ENCODE measurements at places on chromosomes 4 and X.
A peak's percentile ranks its signal among the peaks of the same experiment; 100 is the strongest.

DNA sequence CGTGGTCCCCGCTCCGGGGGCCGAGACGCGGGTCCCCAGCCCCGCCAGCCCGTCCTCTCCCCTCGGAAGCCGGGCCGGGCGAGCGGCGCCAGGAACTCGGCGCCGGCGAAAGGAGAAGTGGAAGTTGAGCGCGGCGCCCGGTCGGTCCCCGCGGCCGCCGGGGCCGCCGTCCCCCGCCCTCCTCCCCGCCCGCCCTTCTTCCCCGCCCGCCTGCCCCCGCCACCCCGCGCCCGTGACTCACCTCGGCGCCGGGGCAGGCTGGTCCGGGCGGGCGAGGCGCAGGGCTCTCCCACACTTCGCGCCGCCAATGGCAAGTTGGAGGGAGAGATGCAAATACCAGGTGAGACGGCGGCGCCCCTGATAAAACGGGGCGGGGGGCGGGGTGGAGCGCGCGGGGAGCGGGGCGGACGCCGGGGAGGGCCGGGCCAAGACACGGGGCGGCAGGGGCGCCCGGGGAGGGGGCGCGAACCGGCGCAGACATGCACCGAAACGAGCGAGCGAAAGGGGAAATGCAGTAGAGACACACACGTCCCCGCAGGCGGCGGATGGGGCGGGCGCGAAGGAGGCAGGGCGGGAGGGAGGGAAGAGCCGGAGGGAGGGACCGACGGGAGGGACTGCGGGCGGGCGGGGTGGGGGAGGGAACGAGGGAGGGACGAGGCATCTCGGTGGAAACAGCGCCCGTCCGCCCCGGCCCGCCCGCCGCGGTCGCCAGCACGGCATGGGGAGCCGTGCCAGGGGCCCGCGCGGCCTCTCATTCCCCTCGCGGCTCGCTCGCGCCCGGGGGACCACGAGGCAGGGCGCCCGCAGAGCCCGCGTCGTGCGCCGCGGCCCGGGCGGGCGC lies at the start of gene ELF4:
TSS of gene ELF4 (minus strand) at position 119 of the 841 bp plus-strand sequence. CDS start 29,167 bp downstream, outside the sequence.
- peak; percentile 85 for DNase-seq

DNA sequence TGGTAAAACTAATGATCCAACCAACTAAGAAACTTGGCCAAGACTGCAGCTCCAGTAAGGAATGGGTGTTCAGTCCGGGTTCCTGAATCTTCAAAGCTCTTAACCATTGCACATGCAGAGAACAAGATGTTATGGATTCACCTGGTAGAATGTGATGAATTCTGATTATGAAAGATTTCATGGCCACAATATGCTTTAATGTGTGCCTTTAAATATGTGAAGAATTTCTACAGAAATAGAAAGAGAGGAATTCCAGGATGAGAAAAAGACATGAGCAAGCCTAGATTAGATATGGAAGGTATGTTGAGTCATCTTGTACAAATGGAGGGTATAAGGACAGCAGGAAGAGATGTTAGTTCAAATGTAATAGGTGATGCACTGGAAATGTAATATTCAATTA lies 472.2 kb upstream of the TENM3 start:
- no peak for DNase-seq

DNA sequence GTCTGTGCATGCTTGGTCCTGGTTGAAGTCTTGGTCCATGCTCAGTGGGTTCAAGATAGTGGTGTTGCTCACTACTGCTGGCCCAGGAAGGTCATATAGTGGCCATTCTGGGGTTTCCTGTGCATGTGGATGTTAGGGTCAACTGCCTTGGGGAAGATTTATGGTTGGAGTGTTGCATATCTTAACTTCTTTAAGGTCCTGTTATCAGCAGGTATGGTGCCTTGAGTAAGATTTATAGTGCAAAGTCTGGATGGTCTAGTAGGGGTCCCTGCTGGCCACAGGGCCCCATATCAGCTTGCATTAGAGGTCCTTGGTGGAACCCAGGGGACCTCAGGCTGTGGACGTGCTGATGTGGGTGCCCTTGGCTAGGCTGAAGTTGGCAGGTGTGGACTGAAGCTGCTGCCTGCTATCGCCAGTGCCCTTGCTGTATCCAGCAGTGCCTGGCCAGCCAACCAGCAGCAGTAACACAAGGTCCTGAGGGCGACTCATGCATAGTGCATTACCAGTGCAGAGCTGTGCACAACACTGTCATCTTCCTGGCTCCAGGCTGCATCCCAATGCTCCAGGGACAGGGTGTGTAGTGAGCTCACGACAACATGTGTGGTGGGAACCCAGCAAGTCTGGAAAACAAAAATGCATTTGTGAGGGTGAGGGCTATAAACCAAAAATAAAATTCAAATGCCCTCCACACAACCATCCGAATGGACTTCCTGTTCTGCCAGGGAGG lies 61.0 kb downstream of the BEX3 start:
- DNase-seq = no peak

DNA sequence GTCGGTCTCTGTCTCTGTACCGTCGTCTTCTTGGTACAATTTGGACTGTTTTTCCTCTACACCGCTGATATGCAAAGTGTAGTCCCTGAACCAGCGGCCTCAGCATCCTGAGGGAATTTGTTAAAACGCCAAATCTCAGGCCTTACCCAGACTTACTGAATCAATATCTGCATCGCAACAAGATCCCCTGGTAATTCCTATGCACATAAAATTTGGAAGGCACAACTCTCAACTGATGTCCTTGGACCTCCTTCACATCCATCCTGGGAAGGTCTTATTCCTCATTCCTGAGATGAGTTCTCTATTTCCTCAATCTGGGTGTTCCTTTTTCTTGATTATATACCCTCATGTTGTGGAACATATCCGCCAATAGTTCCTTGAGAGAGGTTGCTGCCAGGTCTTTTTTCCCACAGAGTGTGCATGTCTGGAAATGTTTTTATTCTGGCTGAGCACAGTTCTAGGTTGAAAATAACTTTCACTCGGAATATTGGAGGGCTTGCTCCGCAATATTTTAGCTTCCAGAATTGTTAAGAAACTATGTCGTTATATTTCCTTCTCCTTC lies 738 bp upstream of the HPF1 start:
- DNase-seq = no peak

GRCh38 chr4:54226404-54227255 lies 2.5 kb upstream of the PDGFRA start:
- DNase-seq = no peak

- no peak for DNase-seq
Observed at GRCh38 chr4:76535603-76536372, 100.8 kb downstream of the SHROOM3 start.

DNA sequence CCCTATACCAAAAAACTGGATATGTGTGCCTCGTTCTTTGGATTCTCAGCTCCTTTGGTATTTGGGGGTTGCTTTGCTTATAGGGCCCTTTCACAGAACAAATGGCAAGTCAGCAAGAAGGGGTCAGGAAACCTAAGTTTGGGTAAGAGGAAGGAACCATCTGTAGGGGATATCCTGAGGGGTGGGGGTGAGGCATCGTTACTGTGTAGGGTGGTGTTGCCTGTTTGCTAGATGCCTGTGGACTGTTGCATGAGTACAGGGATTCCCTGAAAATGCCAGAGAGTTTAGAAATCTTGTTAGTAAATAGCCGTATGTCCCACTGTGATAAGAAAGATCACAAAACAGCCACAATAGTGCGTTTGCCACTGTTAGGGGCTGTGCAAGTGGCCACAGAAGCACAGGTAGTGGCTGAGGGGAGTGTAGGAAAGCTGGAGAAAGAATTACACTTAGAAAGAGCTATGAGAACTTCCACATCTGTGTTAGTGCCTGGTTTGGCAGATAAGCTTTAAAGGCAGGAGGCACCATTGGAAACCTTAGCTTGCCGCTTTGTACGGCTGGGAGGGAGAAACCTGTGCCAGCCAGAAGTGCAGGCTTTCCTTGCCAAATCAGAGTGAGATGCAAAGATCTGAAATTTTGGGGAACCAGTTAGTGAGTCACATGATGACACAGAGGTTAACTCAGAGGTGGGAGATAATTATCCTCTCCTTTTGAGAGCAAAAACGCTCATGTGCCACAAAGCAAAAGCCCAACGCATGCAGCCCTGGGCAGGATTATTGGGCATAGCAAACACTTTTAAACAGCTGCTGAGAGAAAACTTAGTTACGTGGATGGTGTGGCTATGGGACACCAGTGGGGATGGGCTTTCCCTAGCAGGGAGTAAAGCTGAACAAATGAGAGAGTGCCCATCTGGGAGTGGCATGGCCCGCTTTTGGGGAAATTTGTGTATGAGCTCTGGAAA lies 343.7 kb downstream of the ARAP2 start:
- DNase-seq = no peak

- DNase-seq = no peak
Observed at GRCh38 chr4:153228512-153229140, 24.4 kb downstream of the TRIM2 start.

DNA sequence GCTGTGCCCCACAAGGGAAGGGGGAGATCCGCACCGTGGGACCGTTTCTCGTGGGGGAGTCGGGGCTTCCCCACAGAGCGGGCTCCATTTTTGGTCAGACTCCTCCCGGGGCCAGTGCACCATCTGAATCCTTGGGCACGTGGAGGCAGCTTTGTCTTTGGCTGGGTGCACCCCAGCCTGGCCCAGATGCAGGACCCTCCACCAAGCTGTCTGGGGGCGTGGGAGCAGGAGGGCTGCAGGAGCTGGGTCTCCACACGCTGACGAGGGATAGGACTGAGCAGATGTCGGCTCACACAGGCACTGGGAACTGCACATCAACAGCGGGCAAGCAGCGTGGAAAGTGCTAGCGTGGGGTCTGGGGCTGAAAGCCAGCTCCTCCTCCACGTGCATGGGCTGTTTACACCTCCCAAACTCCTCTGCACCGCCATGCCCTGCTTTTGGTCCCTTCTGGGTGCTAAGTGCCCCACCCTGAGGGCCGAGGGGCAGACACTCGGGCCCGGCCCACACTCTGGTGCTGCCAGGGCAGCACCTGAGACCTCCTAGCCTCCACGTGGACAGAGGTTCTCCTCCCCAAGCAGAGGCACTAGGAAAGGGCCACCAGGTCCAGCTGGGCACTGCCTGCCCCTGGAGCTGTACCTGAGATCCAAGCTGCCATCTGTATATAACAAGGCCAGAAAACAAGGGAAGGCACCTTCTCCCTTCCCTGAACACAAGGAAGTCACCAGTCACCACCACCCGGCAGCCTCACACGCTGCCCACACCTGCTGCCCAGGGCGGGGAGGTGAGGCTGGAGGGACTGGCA lies 13.8 kb downstream of the DGKQ start:
- no peak for DNase-seq

DNA sequence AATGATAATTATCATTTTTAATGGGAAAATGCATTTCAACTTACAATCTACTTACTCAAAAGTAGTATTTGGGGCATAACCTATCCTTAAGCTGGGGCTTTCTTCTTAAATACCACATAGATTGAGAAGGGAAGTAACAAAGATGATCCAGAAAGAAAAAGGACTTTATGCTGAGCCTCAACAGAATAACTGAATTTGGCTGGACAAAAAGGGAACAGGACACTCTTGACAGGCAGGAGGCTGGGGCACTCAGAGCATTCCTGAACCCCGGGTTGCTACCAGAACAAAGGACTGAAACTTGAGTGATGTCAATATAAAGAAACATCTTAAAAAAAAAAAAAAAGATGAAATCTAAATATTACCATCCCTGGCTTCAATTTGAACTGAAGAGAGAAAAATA lies 23.9 kb downstream of the RELL1 start:
- no peak for DNase-seq

DNA sequence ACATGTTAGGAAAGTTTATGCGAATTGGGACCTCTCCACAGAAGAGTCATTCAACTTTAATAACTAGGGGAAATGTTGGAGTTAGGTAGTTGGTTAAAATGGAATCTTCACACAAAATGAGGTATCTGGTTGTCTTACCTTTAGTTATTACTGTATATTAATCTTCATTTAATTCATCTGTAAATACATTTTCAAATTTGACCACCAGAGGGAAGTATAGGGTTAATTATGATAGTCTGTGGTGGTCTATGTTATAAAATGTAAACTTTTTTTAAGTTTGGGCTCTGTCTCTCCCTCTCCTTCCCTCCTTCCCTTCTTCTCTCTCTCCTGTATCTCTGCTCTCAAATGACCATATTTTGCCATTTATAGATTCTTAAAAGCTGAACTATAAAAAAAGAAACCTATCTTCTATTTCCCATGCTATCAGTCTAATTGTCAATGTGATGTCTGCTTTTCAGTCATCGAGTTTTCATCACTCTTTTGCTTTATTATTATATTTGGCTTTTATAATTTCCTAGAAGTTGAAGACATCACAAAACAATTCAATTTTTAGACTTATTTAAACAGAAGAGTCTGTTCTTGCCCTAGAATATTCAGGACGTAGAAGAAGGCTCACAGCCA lies 49.8 kb downstream of the TMEM144 start:
- DNase-seq = peak; percentile 33

GRCh38 chrX:10636337-10636736 lies 16.0 kb upstream of the MID1 start:
- peak; percentile 9 for DNase-seq

- DNase-seq = no peak
Observed at GRCh38 chrX:13473442-13474163, 95.8 kb upstream of the EGFL6 start.

DNA sequence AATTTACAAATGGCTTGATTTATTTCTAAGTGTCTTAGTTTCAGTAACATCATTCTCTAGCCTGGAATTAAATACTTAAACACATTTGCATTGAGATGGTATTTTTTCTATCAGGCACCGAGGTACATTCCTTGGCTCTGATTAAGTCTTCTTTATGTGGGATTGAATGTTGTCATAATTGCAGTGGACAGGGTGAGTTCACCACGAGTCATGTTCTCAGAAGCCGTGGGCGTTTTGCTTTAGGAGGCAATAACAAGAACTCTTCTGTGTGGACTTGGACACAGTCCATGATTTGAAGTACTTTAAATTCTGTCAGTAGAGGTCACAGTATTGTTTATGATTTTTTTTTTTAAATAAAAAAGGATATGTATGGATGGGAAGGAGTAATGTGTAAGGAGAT lies 57.1 kb upstream of the EFHC2 start:
- DNase-seq = peak; percentile 51

DNA sequence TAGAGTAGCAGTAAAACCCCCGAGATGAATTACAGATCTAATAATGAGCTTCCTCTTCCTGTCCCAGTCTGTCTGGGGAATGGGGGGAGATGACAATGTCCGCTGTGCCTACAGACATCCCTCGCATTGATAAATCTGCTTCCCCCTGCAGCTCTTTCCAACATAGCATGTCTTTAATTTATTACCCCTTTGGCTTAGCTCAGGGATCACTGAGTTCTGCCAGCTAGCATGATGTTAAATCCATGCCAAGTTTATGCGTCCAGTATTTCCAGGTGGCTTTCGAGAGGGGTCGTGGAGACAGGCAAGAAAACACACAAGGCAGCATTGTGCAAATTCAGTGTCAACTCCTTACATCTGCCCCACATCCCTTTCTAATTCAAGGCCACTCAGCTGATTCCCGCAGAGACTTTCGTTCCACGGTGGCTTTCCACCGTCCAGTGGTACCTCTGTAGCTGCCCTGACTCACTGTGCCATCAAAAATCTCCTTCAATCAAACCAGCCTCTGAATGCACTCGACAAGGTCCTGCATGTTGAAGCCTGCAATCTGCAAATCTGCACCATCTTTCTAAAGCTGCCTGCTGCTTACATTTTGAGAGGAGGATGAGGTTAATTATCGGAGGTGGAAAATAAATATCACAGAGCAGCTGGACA lies 75.1 kb downstream of the MXRA5 start:
- DNase-seq = no peak

- peak; percentile 57 for DNase-seq
Observed at GRCh38 chr4:41693629-41694028, 54.9 kb downstream of the PHOX2B start.
